Caco-2 (cell line): ENCODE measurements at places on chromosomes 4 and X.

DNA sequence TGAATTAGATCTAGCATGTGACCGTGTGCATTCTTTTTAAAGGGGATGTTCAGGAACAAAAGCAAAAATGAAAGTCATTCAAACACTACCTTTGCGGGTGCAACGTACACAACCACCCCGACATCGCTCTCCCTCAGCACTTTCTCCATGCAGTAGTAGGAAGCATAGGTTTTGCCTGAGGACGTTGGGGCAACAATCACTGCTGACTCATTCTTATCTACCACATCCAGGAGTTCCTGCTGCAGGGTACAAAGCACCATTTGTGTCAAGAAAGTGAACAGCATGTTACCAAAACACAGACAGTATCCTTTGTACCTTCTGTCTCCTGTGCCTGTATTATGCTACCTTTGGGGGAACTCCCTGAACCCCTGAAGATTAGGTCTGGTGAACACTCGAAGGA is 58.6 kb downstream of the DDX60L start:
- no peak for DNase-seq

DNA sequence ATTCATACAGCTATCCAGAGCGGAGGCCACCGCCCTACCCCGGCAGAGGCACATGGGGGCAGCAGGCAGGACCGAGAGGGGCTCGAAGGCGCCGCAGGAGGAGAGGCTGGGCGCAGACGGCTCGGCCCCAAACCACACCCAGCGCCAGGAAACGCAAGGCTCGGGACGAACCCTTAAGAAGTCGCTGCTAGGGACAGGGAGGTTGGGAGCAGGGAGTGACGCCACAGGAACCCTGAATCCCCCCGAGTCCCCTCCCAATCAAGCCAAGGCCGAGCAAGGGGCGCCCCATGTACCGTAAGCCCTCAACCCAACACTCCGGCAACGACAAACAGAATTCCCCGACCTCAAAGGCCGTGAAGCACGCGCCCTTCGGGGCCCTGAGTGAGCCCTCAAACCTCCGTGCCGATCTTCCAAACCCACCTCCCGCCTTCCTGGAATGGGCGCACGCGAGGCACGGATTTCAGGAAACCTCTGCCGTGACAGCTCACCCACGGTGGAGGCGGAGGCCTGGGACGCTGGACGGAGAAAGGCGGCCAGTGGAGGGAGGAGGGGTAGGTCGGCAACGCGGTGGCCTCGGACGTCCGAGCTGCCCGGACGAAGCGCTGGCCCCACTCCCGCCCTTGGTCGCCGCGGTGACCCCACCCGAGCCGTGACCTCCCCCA is 1.8 kb downstream of the ZFYVE28 start:
- DNase-seq = no peak

- DNase-seq = no peak
Measured at GRCh38 chr4:20195071-20195885, 56.4 kb upstream of the SLIT2 start.

GRCh38 chr4:41057467-41057866 is 156.9 kb downstream of the APBB2 start:
- no peak for DNase-seq

- peak; percentile 44 for DNase-seq
Measured at GRCh38 chrX:43958529-43958928, 14.7 kb downstream of the NDP start.

GRCh38 chr4:145613566-145614232 is 5.5 kb upstream of the MMAA start:
- no peak for DNase-seq

DNA sequence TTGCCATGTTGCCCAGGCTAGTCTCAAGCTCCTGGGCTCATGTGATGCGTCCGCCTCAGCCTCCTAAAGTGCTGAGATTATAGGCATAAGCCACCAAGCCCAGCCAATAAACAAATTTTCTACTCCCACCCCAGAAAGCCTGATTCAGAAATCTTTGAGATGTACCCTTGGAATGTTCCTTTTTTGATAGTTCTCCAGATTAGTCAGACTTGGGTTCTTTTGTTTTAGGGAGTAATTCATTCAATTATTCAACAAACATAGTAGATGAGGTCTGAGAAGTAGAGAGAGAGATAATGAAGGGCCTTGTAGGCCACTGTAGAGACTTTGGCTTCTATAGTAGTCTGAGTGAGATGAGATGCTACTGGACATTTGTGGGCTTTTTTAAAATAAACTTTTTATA is 27.8 kb downstream of the RP2 start:
- no peak for DNase-seq

- DNase-seq = no peak
Measured at GRCh38 chr4:1879485-1879884, 8.3 kb downstream of the NSD2 start.

DNA sequence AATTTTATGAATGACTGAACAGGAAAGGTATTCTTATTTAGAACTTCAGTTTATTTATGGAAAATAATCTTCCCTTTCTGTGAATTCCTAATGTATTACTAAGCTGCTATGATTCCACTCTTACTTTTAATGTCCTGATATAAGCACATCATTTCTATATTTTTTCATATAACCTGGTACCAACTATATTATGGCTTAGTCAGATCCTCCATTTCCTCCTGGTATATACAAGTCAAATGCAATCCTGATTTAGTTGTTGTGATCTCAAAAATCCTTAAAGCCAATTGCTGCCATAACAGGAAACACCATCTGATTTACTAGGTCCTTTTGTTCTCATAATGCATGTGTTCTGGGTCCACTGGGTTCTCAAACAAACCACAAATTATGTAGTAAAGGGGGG is 26.8 kb downstream of the TRMT2B start:
- DNase-seq = no peak

- no peak for DNase-seq
Measured at GRCh38 chr4:1839282-1839681, 16.7 kb downstream of the LETM1 start.

DNA sequence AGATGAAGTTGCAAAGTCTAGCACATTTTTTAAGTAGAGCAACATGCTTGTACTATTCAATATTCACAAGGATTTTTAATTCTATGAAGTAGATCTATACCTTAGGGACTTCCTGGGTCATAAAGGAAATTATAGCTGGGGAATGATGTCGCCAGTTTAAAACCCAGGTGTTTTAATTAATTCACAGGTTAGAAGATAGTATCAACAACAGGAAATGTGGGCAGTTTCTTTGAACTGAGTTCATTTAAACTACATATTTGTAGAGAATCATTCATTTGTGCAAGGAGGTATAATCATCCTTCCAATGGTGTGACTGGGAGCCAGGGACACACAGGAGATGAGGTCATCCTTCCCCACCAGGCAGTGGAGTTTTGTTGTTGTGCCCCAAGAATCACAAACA is 181.3 kb upstream of the KLF3 start:
- no peak for DNase-seq

DNA sequence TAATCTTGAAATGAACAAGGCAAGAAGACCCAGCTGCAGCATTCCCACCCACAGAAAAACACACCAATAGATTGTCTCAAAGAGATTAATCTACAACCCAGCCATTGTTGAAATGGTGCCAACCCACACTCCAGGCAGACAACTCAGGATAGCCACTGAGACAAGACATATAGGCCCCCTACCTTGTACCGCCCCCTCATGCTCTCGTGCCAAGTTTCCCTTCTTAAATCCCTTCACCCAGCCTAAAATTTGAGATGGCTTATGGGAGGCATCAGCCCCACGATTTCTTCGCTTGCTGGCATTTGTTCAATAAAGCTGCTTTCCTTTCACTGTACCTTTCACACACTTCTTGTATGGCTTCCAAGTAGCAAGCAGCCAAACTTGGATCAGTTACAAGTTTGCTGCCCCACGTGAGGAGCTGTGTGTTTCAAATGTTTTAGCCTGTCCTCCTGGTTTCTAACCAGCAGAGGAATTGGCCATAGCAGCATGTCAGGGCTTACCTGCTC is 1754.1 kb downstream of the C4orf33 start:
- no peak for DNase-seq

- DNase-seq = no peak
Measured at GRCh38 chr4:173504181-173504503, 25.9 kb downstream of the HAND2 start.

GRCh38 chrX:135543924-135544323 is 23.5 kb downstream of the INTS6L start:
- DNase-seq = no peak

- DNase-seq = no peak
Measured at GRCh38 chr4:8653326-8654000, 60.9 kb downstream of the CPZ start.

GRCh38 chrX:23505531-23506303 is 161.6 kb upstream of the PRDX4 start:
- DNase-seq = no peak

DNA sequence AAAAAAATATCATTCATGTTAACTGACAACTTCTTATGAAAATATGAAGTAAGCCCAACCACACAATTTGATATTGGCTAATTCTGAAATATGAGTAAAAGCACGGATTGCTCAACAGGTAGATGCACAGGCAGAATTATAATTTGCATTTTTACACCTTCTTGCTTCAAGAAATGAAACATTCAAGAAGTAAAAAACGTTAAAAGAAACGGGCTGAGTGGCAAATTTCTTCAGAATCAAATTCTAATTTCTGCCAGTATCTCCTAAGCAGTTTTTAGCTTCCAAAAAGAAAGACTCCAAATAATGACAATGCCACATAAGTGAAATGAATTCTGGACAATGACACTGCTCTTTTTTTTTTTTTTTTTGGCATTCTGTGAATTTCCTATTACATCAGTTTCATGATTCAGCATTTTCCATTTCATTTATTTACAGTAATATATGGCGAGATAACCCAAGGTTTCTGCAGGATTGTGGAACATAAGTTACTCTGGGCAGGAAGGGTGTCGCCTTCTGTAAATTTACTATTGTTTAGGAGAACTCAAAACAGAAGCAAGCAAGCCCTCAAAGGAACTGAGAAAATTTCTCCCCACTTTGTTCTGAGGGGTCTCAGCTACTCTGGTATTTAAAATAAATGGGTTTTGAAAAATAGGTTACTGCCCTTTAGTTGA is 1.4 kb downstream of the SEL1L3 start:
- DNase-seq = no peak

GRCh38 chr4:11634283-11634682 is 205.6 kb upstream of the HS3ST1 start:
- peak; percentile 7 for DNase-seq

DNA sequence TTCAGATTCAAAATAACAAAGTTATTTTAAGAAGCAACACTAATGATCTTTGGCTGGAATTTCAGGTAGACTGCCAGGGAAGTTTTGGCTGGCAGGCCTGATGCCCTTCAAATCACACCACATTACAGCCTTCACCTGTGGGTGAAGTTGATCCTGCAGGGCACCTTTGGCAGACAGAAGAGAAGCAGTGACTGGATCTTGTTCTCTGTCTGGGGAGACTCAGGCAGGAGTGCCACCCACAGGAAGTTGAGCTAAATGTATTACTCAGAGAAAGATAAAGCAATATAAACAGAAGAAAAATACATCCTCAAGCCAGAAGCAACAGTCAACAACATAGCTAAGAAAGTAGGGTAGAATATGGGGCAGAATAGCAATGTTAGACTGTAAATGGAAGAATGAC is 12.8 kb upstream of the CFAP299 start:
- no peak for DNase-seq

- DNase-seq = no peak
Measured at GRCh38 chr4:106266201-106266600, 49.8 kb downstream of the TBCK start.

GRCh38 chr4:122334828-122335227 is 44.0 kb upstream of the ADAD1 start:
- no peak for DNase-seq

- no peak for DNase-seq
Measured at GRCh38 chr4:57605376-57605775, 495.2 kb upstream of the IGFBP7 start.

GRCh38 chr4:167587361-167587760 is 353.1 kb upstream of the SPOCK3 start:
- no peak for DNase-seq

DNA sequence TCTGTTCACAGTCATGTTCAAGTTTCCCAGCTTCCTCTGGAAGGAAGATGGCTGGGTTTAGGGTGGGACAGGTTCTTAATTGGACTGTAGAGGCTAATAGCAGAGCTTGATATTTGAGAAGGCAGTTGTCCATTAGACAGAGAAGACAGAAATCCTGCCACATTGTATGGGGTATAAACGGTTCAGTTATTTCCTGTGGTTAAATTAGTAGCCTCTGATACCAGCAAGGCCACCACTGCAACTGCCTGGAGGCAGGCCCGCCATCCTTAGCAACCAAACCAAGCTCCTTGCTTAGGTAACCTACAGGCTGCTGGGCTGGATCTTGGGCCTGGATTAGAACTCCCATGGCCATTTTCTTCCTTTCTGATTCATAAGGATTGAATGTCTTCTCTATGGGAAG is 1367.0 kb downstream of the PCDH7 start:
- DNase-seq = no peak

DNA sequence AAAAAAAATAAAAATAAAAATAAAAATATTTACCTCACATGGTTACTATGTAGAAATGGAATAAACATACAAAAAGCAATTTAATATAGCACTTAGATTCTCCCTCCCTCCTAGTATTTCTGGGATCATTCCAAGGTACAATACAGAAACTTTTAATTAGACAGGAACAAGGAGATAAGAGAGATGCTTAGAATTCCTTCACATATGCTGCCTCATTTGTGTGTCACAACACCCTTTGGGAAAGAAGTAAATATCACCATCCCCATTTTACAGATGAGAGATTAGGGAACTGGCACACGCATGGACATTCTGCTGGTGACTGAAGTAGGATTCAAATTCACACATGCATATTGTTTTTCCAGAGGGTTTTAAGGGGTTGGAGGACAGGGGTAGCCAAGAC is 164.2 kb downstream of the APBB2 start:
- no peak for DNase-seq

GRCh38 chr4:143482840-143483239 is 30.7 kb upstream of the SMARCA5 start:
- no peak for DNase-seq

- DNase-seq = no peak
Measured at GRCh38 chr4:76513482-76513881, 78.5 kb downstream of the SHROOM3 start.

DNA sequence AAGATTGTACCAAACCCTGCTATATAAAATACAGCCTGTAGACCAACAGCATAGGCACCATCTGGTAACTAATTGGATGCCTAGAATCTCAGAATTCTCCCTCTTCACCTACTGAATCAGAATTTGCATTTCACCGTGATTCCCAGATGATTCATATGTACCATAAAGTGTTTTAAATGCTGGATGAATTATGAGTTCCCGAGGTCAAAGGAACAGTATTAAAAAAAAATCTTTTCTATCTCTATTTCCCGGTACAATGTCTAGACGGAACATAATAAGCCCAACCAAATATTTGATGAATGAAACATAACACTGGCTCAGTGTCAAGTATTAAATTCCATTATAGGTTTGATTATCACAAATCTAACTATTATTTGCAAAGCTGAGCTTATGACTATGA is 280.0 kb downstream of the ANKRD50 start:
- no peak for DNase-seq

GRCh38 chr4:151687021-151687640 is 73.7 kb downstream of the GATB start:
- DNase-seq = no peak

DNA sequence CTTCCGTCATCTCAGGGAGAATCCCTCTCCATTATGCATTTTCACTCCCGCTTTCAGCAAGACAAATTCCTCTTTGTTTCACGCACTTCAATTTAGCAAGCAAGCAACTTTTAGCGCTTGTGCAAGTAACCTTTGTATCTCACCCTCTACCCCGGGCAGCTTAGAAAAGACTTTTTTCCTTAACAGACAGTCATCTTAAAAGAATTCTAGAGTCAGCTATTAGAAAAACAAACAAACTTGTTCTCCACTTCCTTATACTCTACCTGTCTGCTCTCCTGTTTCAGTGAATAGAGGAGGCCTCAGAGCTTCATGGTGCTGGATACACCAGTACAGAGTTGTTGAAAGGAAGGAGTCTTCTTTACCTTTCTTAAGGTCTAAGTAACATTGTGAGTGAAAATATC is 12.1 kb downstream of the TIGD2 start:
- DNase-seq = no peak
